ENCODE measurements at places on chromosomes 12 and 14. TPM values are rescaled to one million over a fixed set of nuclear protein-coding genes. Genes with fewer than 3 reads are reported as not detected.

DNA sequence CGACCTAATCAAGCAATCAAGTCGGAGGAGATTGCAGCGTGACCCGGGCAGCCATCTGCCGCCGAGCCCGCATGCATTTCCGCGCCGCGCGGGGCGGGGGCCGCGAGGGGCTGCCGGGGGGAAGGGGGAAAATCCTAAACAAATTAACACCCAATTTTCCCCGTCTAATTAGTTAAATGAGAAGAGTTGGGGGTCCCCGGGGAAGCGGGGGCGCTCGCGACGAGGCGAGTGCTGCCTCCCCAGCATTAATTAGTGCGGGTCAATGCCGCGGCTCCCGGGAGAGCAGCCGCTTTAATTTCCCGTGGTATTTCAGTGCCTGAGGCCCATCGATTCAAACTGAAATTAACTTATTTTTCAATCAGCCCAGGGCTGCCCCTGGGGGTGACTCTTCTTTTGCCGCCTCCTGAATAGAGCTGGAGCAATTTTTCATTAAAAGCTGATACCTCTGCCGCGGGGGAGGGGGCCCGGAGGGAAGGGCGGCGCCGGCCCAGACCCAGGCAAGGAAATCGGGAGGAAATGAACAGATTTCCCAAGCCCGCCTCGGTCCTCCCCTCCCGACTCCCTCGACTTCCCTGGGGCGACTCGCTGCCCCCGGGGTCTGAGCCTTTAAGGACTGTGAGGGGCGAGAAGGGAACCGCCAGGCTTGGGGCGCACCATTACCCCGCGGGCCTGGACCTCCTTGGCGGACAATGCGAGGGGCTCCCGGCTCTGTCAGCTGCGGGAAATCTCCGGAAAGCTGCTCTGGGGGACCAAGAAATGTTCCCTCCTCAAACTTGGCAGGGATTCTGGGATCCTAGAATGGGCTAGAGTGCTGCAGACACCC lies 18.9 kb downstream of the VSX2 start:
- DNase-seq = no peak

DNA sequence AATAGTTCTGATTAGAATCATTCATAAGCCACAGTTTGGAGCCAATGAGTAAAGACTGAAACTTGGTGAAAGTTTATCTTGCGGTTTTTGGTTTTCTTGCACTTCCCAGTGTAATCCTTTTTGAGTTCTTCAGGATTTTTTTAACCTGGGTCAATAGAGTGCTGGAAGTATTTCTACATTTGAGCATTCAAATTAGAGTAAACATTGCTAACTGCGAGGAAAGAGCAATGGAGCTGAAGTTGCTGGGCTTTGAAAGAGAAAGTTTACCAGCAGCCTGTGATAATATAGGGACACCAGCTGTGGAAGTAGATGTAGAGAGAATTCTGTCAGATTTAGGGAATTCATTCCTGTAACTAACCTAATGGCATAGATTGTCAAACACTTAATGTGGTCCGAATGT lies 30.3 kb downstream of the ANO6 start:
- no peak for DNase-seq

DNA sequence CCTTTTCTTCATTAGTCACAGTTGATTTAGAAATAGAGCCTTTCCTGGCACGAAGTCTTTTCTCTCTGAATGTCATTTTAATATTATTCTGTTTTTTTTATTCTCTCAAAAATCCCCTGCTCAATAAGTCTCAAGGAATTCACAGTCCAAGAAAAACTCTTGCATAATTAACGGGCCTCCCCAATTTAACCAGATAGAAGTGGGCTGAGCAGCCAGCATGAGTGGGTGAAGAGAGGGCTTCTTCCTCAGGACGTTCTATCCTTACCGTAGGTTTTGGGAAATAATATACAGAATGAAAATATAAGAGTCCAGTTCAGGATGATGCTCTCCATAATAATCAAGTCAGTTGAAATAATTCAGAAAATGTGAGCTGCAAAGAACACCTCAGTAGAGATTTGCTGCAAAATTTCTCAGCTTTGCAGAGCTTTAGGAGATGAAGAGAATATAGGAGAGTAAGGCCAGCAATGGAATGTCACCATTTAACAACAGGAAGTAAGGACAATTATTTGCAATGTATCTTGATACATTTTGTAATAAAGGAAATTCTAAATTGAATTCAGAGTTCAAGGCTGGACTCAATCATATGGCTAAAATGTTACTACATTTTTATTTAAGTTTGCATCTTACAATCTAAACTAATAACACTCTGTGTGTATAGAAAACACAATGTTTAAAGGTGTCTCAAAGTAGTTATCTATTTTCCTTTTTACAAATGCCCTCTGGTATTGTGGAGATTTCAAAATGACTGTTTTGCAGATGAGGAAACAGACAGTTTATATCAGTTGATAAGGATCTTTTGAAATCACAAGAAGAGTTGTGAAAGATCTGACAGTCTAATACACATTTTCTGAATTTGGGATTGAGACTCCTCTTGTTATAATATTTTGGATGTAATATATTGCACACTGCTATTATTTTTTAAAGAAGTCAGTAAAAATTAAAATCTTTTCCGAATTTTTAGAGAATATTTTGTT lies 1724.1 kb upstream of the SEL1L start:
- no peak for DNase-seq

- no peak for DNase-seq
Observed at GRCh38 chr12:24595652-24596235, 353.2 kb downstream of the BCAT1 start.

- no peak for DNase-seq
Observed at GRCh38 chr12:112615196-112615595, 176.4 kb upstream of the RPH3A start.

GRCh38 chr14:23925523-23926075 lies 28.0 kb upstream of the DHRS4 start:
- no peak for DNase-seq

DNA sequence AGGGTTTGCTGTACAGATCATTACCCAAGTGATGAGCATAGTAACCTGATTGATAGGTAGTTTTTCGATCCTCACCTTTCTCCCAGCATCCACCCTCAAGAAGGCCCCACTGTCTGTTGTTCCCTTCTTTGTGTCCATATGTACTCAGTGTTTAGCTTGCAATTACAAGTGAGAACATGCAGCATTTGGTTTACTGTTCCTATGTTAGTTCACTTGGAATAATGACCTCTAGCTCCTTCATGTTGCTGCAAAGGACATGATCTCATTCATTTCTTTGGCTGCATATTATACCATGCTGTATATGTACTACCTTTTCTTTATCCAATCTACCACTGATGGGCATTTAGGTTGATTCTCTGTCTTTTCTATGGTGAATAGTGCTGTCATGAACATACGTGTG lies 181.6 kb upstream of the FOXG1 start:
- DNase-seq = no peak

DNA sequence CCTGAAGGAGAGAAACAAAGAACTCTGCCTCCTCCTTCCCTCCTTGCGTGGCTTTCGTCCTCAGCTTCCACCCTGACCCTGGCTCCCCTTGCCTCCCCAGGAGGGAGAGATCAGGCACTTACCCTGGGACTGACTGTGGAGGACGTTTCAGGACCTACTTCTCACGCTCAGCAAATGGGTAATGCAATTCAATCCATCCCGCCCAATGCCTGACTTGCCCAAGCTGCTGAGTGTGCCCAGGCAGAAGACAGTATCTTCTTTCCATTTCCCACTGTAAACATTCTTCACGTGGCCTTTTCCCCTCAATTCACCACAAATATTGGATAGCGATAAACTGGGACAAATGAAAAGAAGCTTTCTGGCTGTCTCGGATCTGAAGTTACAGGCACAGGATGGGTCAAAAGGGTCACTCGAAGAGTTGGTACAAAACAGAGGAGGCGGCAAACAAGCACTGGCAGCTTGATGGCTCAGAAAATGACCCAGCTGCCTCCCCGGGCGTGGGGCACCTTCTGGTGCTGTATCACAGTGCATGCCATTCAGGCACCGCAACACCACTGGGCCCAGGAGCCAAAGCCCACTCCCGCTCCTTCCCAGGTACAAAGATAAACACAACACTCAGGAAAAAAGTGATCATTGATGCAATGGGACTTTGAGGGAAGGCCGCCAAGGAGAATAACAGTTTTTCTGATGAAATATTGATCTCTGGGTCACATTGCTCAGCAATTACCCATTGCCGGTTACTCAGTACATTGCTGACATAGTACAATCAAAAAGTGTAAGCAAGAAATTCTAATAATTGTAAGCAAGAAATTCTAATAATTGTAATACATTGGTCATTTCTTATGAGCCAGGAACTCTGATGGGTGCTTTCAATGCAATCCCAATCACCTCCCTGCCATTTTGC lies 65.8 kb downstream of the TRIM9 start:
- no peak for DNase-seq

- no peak for DNase-seq
Observed at GRCh38 chr12:43337571-43338444, 214.2 kb downstream of the ADAMTS20 start.

GRCh38 chr12:96237465-96238077 lies 43.4 kb downstream of the ELK3 start:
- peak; percentile 87 for DNase-seq

DNA sequence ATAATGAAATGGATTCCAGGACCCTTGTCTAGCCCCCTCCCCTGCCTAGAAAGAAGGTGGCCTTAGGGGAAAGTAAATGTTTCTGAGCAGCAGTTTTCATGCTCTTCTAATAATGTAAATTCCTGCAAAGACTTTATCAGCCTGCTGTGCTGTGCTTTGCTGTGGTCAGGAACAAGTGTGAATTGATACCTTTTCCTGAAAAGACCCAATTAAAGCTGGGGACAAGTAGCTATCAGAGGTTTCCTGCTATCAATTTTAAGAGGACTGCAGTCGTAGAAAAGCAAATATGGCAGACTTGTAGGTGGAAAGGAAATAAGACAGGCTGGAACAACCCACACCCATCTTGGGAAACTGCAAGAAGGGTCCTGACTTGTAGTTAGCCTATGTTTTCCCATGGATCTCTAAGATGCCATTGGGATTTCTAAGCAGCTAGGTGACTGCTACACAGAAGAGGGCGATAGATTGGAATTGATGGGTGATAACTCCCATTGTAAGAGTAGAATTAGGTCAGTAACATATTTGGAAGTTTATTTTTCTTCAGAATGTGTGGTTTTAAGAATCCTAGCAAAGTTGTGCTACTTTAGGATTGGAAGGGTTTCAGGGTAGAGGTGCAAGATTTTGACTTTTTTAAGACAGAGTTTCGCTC lies 3.1 kb downstream of the DYNLL1 start:
- DNase-seq = no peak

GRCh38 chr12:68532204-68532886 lies 78.4 kb upstream of the RAP1B start:
- DNase-seq = no peak

DNA sequence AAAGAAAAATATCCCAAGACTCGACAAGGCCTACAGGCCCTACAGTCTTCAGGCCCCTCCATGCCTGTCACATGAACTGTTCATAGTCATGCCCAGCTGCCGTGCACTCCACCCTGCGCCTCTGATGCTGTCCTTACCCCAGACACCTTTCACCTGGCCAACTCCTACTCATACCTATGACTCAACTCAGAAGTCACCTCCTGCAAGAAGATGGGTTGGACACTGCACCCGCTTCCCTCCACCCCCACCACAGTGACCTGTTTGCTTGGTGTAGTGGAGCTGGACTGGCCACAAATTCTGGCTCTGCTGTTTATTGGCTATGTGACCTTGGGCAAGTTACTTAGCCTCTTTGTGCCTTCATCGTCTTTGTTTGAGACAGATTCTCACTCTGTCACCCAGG lies 56.2 kb downstream of the PHETA1 start:
- no peak for DNase-seq

DNA sequence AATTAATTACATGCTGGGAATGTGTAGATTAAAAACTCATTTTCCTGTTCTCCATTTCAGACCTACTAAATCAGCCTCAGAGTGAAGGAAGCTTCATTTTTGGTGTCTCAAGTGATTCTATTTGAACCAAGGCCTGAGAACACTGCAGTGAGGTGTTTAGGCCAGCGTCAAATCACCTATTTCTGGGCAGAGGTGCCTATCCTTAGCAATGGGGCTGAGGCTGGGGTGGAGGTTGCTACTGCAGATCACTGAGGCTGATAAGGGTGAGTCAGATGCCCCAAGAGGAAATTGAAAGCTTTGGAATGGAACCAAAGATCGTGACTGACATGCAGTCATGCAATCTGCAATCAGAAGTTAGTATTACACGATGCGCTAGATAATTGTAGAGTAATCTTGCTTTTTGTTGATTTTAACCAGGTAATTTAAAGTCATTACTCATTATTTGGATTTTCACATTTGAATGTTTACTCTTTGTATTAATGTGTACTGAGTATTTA lies 4.4 kb downstream of the TXNRD1 start:
- DNase-seq = no peak

DNA sequence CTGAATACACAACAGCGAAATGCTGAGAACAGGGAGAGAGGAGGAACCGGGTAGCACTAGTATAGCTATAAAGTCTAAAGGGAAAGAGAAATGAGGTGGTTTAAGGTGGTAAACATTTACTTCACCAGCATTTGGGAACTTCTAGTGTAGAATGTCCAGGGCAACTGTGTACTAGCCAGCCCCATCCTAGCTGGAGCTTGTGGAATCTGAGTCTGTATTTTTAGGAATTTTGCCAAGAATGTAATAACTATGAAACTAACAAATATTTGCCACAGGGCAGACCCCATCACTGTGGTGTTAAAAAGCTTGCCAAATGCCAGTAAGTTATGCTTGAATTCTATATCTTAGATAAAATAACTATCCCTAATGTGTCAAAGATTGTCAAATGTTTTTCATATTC lies 398.9 kb upstream of the MIS18BP1 start:
- no peak for DNase-seq

- no peak for DNase-seq
Observed at GRCh38 chr14:58356268-58356667, 39.5 kb upstream of the TOMM20L start.

GRCh38 chr12:18250313-18250916 lies 10.9 kb upstream of the PIK3C2G start:
- DNase-seq = no peak

DNA sequence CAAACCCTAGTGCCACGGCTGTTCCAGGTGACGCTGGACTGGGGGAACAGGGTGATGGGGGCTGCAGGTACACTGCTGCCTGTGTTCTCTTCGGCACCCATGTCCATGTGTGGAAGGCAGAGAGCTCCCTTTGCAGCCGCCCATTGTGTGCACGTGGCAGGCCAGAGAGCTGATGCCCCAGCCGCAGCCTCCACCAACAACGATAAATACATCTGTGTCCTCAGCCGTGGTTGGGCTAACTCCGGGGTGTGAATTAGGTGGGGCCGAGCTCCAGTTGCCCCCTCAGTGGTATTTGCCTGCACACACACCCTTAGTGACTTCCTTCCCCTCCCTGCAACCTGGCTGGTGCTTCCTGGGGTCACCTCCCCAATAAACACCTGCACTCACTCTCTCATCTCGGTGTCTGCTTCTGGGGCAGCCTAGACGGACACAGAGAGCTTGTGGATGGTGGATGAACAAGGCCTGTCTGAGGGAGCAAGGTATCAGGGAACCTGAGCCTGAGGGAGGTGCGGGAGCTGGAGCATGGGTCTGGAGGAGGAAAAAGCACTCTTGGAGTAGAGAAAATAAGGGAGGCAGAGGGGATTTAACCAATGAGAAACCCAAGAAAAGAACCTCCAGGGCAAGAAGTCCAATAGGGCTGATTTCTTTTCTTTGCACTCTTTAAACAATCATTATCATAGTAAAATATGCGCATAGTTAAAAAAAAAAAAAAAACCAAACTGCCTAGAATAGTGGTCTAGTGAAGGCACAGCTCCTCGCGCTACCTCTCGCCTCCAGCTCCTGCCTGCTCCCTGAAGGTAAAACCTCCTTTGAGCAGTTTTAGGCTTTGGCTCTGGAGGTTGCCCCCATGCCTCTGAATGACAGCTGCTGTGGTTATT lies 112.6 kb downstream of the ZNF664 start:
- no peak for DNase-seq

The ARHGDIB gene
- 248 TPM for polyA plus RNA-seq

The LBHD2 gene
- polyA plus RNA-seq = not detected

The GSG1 gene
- polyA plus RNA-seq = not detected

The MMP17 gene
- polyA plus RNA-seq = 1.0 TPM

The PCED1B gene
- 2.0 TPM for polyA plus RNA-seq
